Suppressor macrophage (primary cell): ENCODE measurements at places on chromosomes 6 and 20.

DNA sequence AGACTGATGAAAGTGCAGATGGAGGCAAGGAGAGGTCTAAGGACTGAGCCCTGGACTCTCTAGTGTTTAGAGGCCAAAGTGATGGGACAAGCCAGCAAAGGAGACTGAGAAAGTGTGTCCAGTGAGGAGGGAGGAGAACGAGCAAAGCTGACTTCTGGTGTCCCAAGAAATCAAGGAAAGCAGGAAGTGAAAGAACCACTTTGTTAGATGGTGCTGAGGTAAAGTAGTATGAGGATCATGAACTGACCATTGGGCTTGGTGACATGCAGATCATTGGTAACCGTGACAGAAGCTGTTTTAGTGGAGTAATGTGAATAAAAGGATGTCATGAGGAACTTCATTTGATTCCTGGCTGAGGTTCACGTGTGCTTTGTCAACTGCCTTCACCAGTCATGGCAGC is 108.4 kb downstream of the SLX4IP start:
- DNase-seq = peak; percentile 7

- no peak for DNase-seq
Observed at GRCh38 chr6:1584996-1585668, 24.6 kb upstream of the FOXC1 start.

GRCh38 chr6:116055513-116055912 is 5.2 kb downstream of the FRK start:
- DNase-seq = no peak

DNA sequence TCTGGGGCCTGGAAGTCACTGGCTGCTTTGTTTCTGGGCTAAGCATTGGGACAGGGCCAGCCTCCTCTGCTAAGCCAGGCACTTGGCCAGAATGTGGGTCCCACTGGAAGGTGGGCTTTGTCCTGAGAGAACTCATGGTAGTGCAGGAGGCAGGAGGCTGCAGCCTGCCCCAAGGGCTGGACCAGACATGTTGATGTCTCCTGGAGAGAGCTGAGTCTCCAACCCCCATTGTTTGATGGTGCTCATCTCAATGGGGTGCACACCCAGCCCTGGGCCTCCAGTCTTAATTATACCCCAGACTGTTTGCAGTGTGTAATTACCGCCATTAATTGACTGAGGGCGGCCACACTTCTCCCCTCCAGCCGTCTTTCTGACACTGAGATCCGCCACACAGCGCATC is 220.5 kb upstream of the PMEPA1 start:
- no peak for DNase-seq

GRCh38 chr6:4351520-4352321 is 216.3 kb upstream of the ECI2 start:
- DNase-seq = peak; percentile 44

- no peak for DNase-seq
Observed at GRCh38 chr20:6994452-6994851, 227.0 kb downstream of the BMP2 start.

- DNase-seq = peak; percentile 80
Observed at GRCh38 chr6:144265390-144265789, 19.7 kb upstream of the UTRN start.

GRCh38 chr20:41900201-41900691 is 282.1 kb upstream of the CHD6 start:
- no peak for DNase-seq

DNA sequence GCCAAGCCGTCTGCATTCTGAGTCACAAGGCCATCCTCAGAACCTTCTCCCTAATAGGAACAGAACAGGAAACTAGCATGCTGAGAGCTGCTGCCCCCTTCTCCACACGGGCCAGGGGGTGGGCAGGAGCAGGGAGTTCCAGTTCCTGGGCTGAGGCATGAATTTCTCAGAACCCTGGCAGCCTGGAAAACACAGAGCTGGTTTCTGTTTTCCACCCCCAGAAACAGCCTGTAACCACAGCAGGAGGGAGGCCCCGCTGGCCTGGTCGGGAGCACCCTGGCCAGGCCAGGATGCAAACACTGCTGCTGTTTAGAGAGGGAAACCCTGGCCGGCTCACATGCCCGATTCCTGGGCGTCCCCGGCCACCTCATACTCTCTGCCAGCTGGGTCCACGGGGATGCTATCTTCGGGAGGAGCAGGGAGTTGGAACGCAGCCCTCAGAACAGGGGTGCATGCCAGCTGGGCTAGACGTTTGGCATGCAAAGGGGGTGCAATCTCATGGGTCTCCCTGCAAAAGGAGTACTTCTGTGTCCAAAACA is 130.1 kb downstream of the NFATC2 start:
- DNase-seq = no peak

DNA sequence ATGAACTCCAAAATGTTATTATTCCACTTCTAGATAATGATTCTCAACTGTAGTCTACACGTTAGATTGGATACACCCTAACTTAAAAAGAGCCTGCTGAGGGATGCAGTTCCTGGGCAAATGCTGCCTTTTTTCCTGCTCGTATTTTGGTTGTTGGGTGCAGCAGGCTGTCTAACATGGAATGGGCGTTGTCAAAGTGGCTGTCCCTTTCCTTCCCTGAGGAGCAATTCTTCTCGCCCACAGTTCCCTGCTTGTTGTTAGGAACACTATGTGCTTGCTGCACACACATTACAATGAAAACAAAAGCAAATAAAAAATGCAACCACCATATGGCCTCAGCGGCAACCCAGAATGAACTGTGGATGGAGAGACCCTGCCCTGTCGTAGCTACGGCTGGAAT is 1.7 kb upstream of the ADGRF5 start:
- no peak for DNase-seq

DNA sequence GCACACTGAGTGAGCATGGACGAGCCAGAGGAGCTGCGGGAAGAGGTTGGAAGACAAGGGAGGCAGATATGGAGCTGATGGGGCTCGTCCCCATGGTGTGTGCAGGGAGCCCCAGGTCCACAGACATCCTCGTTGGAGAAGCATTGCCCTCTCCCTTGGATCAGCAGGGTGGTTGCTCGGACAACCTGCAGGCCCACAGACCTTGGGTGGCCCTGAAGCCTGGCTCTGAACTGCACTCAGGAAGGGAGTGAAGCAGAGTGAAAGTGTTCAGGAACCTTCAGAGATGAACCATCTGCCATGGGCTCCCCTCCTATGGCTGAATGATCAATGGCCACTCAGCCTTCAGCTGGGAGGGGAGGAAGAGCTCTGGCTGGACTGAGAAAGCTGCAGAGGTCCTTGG is 43.3 kb upstream of the LRFN2 start:
- no peak for DNase-seq

GRCh38 chr6:36312854-36313648 is 23.6 kb downstream of the BNIP5 start:
- DNase-seq = peak; percentile 66

DNA sequence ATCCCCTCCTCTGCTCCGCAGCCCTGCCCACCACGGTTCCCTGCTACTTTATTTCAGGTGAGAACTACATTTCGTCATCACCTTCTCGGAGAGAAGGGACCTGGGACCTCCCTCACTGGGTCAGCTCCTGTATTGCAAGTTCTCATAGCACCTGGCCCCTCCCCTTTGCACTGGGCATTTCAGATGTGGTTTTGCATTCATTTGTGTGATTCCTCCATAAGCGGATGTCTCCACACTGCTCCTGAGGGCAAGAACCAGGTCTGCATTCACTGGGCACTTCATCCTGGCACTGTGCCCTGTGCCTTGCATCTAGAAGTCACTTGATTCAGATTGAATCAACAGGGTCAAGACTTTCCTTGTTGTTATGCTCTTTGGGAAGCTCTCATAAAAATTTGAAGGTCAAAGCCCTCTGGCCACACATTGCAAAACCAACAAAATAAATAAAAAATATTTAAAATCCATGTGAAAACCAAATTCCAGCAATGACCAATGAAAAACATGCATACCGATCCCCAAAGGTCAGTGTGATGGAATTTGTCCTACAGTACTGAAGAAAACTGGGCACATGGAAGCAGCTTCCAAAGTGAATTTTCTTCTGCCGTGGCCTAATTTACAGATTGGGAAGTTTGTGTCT is 89.1 kb upstream of the F13A1 start:
- DNase-seq = no peak

DNA sequence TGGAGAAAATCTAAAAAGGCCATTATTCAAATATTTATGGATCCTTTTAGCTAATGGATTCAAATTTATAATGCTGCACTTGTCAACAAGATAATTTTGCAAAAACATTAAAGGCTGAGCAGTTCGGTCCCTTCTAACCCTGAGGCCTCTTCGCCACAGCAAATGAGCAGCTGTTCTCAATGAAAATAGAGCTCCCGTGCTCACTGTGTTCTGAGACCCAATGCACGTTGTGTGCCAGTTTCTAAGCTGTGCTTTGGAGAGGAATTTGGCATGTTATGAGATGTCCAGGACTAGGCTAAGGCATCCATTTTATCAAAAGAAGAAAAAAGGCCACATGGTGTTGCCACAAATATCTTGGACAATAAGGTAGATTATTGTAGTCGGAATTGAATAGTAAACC is 220.1 kb upstream of the TSHZ2 start:
- DNase-seq = no peak
